Ecto neural progenitor cell (in vitro differentiated cells): ENCODE measurements at places on chromosomes 2 and 18.

GRCh38 chr18:58756148-58756547 lies 84.9 kb downstream of the MALT1 start:
- DNase-seq: no peak

DNA sequence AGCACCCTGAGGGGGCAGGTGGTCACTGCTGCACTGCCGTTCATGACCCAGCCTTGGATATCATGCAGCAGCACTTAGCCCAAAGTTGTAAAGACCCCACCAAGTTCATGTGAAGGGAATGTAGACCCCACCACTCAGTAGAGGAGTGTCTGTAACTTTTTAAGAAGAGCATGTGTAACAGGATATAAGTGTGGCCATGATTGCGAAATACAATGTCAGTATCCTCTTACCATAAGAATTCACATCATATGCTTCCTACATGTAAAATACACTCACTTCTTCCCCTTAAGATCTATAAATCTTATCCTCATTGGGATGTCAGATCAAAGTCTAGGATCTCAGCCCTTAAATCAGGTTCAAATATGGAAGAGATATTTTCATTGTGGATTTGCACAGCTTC lies 276.9 kb downstream of the PTPRM start:
- DNase-seq: no peak

- no peak for DNase-seq
Measured at GRCh38 chr18:62867534-62867933, 152.2 kb downstream of the PHLPP1 start.

DNA sequence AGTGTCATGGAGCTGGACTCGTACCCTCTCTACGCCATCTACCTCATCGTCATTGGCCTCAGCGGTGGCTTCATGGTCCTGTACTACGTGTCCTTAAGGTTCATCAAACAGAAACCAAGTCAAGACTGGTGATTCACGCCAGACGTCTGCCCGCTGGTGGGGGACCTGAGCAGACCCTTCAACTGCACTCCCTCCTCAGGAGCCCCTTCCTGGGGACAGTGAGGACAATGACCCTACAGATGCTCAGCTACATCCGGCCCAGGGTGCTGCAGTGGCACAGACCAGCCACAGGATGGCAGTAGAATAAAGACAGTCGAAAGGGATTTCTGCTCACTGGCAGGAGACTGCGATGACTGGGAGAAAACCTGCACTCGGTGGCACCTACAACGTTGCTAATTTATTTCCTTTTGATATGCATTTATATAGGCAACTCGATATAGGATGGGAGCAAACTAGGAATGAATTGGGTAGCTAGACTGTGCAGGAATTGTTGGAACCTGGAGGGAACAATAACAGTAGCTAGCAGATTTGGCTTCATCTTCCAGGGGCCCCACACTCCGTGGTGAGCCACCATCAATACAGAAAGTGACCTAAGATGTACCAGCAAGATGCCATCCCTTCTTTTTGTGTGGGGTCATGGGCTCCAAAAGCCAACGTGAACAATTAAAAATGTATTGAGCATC lies 39.2 kb downstream of the ABCG8 start:
- DNase-seq: peak; percentile 80

DNA sequence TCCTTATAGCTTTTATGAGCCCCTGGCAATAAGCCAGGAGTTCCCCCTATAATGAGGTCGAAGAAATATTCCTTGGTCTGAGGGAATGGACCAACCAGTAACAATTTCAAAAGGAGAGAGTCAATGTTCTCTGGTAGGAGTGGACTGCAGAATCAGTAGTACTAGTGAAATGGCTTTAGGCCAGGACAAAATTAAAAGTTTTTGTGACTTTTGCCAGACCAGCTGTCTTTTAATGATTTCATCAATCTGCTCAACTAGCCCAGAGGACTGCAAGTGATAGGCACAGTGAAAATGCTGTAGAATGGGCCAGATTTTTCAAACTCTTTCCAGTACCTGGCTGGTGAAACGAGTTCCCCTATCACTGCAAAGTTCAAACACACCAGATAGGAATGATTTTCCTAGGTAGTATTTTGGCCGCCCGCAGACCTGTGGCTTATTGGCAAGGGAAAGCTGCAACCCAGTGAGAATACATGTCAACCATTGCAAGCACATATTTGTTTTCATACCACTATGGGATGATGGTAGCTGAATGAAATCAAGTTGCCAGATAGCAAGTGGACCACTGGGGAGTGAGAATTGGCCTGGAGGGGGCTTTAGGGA lies 45.5 kb downstream of the CERS6 start:
- DNase-seq: no peak

DNA sequence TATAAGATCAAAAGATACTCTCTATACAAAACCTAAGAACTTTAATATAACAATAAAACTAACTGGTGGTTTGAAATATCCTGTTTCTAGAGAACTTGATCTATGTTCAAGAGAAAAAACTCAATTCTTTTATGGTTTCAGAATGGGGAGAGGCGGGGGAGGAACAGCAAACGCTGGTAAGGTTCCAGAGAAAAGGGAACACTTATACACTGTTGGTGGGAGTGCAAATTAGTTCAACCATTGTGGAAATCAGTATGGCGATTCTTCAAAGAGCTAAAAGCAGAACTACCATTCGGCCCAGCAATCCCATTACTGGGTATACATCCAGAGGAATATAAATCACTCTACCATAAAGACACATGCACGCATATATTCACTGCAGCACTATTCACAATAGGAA lies 17.2 kb downstream of the FAM98A start:
- no peak for DNase-seq

DNA sequence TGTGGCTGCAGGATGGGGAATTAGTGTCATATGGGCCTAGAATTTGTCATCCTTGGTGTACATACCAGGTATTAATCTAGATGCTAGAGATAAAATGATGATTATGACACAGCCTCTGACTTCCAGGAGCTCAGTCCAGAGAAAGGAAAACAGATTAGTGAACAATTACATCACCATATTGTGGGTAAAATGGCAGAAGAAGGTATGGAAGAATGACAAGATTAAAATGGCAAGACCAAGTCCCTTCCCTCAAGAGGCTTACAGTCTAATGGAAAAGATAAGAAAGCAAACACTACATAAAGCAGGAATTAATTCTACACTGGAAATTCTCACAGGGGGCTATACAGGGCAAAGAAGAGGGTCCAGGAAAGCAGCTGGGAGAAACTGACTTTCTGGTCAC lies 25.9 kb upstream of the TYMS start:
- DNase-seq: no peak

DNA sequence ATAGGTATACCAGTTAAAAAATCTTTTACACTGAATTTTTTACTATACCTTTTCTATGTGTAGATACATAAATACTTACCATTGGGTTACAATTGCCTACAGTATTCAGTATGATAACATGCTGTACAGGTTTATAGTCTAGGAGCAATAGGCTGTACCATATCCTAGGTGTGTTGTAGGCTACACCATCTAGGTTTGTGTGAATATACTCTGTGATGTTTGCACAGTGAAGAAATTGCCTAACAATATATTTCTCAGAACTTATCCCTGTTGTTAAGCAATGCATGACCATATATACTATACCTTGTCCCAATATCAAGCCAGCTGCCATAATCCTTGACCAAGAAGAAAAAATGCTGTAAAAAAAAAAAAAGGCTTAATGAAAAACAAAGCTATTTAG lies 114.5 kb downstream of the PIGN start:
- DNase-seq: no peak

GRCh38 chr2:138228101-138228500 lies 263.8 kb downstream of the HNMT start:
- no peak for DNase-seq

DNA sequence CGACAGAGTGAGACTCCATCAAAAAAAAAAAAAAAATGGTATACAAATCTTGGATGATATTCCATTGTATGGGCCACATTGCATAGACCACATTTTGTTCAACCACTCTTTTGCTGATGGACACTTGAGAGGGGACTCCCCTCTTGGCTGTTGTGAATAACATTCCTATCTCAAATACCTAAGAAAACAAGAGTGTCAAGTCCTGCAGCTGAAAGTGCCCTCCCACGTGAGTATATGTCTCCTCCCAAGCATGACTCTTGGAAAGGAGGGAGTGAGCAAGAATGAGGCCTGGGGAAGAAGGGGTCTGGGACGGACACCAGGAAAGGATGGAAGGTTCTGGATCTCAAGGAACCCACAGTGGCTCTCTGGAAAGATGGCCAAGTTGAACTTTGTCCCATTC lies 36.0 kb upstream of the NPAS2 start:
- no peak for DNase-seq

- no peak for DNase-seq
Measured at GRCh38 chr2:230947908-230948365, 22.9 kb upstream of the GPR55 start.

DNA sequence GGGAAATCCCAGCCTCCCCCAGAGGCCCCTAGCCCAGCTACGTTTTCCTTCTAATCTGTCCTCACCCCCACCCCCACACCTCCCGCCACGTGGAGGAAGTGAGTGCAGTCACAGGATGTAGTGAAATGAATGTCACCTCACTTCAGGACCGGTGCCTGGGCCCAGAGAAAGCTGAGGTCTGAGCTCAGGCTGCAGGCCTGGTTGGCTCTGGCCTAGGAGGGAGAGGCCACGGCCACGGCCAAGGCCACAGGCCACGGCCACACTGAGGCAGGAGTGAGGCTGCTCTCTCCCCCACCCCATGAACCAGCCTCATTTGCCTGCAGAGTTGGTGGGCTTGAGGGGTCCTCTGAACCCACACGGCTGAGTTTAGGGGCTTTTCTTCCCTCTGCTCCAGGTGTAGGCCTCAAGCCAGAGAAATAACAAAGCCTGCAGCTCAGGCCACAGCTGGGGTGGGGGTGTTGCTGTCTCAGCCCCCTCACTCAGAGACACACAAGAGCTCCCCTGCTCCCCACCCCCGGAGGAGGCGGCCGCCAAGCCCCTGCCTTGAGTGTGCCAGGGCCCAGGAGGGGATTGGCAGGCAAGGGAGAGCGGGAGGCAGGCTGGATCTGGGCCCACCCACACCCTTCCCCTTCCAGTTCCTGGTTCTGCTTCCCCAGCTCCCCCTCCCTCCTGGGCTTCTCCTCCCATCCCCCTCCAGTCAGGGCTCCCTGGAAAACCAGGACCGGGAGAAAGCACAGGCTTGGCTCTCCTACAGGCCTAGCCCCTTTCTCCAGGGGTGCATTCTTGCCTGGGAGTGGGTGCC lies 27.0 kb downstream of the DNMT3A start:
- DNase-seq: peak; percentile 82

- DNase-seq: no peak
Measured at GRCh38 chr2:225766431-225766830, 366.9 kb downstream of the NYAP2 start.

DNA sequence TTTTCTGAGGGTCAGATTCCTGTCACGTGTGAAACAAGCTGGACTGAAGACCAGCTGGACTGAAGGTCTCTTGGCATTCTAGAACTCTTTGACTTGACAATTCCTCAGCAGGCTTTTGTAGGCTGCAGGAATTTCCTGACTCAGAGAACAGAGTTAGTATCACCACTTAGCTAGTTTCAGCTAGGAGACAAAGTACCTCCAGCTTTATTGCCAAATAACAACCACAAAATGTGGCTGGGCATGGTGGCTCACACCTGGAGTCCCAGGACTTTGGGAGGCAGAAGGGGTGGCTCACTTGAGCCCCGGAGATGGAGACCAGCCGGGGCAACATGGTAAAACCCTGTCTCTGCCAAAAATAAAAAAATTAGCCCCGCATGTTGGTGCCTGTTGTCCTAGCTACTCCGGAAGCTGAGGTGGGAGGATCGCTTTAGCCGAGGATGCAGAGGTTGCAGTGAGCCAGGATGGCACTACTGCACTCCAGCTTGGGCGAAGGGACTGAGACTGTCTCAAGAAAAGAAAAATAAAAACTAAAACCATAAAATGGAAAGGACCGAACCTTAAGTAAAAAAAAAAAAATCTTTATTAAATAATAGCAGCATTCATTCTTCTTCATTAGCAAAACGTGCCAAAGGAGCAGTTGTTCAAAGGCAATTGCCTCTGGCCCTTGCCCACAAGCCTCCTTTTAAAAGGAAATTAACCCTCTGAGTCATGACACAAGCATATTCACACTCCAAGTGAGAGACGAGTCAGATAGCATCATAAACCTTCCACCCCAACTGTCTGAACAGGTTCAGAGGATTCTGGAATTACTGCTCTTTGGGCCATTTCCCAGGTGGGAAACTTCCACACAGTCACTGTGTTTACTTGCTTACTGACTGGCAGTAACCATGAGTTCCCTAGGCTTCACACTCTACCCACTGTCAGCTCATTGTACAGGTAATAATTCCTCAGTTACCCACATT lies 88.9 kb downstream of the MYL12B start:
- no peak for DNase-seq

DNA sequence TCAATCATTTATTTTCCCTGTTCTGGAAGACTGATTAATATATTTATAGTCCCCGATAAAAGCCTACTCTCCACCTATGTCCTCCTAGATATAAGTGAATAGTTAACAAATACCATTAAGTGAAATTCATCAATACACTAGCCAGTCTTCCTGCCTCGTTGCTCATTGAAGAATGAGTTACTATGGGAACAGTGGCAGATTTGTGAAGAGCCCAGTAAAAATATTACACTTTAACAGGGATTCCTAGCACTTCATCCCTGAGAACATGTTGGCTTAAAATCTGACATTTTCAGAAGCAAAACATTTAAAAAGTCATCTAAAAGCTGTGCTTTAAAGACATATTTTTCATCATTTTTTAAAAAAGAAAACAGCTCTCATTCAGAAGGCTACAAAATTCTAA lies 848.7 kb upstream of the NXPH2 start:
- no peak for DNase-seq

- no peak for DNase-seq
Measured at GRCh38 chr2:238287737-238288649, at the start of gene PER2. Gene PER2 (minus strand): TSS chr2:238288610. CDS start chr2:238277936, 10,674 bp downstream.

GRCh38 chr2:156933645-156934225 lies 323.8 kb upstream of the GALNT5 start:
- no peak for DNase-seq

- DNase-seq: no peak
Measured at GRCh38 chr2:193885419-193885818, 1690.7 kb upstream of the TMEFF2 start.

- no peak for DNase-seq
Measured at GRCh38 chr2:239593455-239593854, 192.6 kb upstream of the HDAC4 start.

GRCh38 chr2:176907341-176907740 lies 305.3 kb upstream of the HNRNPA3 start:
- no peak for DNase-seq

- DNase-seq: no peak
Measured at GRCh38 chr2:239152239-239152915, 248.4 kb downstream of the HDAC4 start.

DNA sequence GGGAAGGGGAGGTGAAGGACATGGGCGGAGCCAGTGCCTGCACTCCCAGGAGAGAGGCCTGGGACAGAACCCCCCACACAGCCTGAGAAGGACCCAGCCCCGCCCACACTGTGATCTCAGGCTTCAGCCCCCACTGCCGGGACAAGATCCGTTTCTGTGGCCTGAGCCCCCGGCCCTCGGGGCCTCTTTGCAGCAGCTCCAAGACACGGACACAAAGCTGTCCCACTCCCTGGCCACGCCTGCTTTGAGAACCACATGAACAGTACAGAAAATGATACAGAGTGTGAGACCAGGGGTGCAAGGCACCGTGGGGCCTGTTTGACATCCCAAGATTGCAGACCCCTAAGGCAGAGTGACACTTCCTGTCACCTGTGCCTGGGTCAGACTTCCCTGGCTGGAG lies 74.5 kb downstream of the TWIST2 start:
- DNase-seq: no peak
